ENCODE measurements at places on chromosomes 12 and 14.

DNA sequence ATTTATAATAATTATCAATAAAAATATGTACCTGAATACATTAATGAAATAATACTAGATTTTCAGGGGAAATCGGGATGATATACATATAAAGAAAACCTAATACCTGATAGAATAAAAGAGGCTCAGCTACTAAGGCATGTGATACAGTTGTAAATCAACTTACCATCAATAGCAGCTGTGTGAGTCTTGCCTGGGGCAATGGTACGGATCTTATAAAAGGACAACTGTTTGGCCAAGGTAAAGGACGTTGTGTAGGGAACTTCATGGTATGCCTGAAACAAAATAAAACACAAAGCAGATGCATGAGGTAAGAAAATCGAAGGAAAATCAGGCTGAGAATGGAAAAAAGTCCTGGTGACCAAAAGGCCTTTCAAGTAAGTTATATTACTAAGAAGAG lies 25.4 kb downstream of the NEK9 start:
- DNase-seq = no peak

GRCh38 chr14:76742185-76742584 lies 19.1 kb upstream of the VASH1 start:
- DNase-seq = no peak

DNA sequence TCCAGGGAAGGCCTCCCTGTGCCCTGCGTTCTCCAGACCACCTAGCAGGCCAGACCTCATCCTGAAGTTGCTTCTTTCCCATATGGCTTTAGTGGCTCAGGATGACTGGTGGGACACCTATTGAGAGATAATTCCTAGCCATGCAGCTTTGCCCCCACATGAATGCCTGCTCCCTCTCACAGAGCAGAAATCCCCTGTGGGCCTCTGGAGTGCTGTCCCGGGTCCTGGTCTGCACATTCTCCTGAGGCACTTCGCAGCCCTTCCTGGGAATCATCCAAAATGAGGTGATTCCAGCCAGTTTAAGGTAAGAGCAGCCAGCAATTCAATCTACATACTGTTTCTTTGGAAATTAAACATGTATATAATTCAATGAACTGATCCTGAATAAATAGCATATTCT lies 135.9 kb downstream of the GPR65 start:
- no peak for DNase-seq

GRCh38 chr12:116703214-116703795 lies 34.6 kb downstream of the SPRING1 start:
- peak; percentile 72 for DNase-seq

DNA sequence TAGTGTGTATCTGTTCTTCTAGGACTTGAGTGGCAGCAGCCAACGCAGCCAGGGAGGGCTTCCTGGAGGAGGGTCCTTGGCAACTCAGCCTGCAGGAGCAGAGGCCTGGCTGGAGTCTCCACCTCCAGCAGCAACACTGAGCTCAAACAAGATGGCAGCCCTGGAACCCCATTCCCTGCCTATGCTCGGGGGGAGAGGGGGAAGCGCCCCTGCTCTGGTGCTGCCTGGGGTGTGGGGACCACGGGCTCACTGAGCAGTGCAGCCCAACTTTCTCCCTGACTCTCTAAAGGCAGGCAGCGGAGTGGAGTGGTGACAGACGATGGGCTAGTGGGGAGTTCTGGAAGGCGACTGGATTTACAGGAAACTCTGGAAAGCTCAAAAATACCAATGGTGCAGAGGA lies 160.7 kb downstream of the CALM1 start:
- DNase-seq = no peak
